NCI-H345 (cell line): ENCODE measurements at places on chromosomes 16 and 17.

GRCh38 chr16:46687486-46687885 is 1.5 kb downstream of the VPS35 start:
- no peak for DNase-seq

DNA sequence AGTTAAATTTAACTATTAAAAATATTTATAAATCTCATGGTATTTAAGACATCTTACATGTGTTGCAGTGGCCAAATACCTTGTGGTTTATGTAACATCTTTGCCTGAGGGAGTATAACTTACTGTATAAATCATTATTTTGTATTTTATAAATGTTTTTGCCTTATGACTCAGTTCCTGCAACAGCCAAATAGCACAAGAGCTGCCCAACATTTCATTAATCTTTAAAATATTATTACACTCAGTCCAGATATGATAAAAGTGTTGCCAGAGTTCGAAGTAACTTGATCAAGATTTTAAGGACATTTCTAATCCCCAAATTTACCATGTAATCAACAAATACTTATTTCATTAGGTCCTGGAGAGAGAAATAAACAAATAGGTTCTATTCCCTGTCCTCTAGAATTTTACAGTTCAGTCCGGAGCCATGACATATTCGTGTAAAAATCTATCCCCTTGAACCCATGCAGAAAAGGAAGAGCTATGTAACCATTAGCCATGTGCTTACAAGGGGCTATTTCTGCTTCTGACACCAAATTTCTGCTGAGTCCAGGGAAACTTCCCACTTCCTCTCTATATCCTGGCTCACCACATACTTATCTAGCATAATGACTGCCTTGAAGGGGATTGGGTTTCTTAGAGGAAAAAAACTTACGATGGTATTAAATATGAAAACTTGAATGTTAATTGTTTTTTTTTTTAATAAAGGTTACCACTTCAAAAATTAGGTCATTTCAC is 44.0 kb downstream of the IRX6 start:
- no peak for DNase-seq

DNA sequence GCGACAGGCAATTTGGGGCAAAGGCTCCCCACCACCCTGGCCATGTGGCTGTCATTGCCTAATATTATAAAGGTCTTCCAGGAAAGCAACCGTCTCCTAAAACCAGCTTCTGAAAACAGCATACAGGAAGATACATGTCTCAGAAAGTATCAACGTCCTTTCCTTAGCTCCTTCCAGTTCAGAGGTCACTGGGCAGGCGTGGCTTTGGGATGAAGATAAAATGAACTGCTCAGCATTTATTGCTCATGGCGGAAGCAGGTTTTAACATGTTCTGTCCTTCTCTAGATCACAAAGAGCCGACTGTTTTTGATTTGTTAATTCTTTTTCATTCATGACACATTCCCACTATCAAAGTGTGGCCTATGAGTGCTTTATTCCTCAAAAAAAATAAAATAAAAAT is 8.0 kb downstream of the CFAP20 start:
- DNase-seq, result no peak

DNA sequence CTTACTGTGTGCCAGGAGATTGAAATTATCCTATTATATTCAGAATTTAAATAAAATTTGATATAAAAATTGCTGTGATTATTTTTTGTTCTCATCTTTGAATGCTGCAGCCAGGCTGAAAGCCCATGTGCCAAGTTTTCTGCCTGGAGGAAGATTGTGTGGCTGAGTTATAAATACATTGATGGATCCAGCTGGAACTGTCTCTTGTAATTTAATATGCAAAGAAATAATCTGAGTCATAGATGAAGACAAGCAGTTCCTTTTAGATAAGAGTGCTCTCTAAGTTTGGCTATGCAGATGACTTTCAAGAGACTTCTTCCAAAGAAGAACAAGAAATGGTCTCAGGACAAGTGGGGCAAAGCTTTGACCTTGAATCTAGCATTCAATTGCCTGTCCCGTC is 871.0 kb downstream of the CDH11 start:
- no peak for DNase-seq

- DNase-seq, result no peak
Measured at GRCh38 chr16:85781695-85782370, 17.5 kb downstream of the EMC8 start.

- no peak for DNase-seq
Measured at GRCh38 chr16:75073545-75074303, 42.9 kb downstream of the LDHD start.

GRCh38 chr17:33258296-33258695 is 34.8 kb downstream of the ASIC2 start:
- DNase-seq, result no peak

- no peak for DNase-seq
Measured at GRCh38 chr17:38967290-38967738, at the start of gene FBXO47. Gene FBXO47 (minus strand): TSS chr17:38967403. CDS start chr17:38963025, 4,378 bp downstream.

- no peak for DNase-seq
Measured at GRCh38 chr17:36092230-36092629, 2.3 kb upstream of the CCL3 start.

- DNase-seq, result no peak
Measured at GRCh38 chr17:60514500-60514899, 11.5 kb downstream of the APPBP2 start.

- DNase-seq, result no peak
Measured at GRCh38 chr17:796609-797008, 14.5 kb downstream of the MRM3 start.

- peak; percentile 93 for DNase-seq
Measured at GRCh38 chr17:40903129-40903847, 18.2 kb upstream of the KRT20 start.

- no peak for DNase-seq
Measured at GRCh38 chr17:47785538-47786123, 36.0 kb downstream of the OSBPL7 start.

GRCh38 chr17:63029541-63029940 is 63.5 kb downstream of the TANC2 start:
- no peak for DNase-seq

DNA sequence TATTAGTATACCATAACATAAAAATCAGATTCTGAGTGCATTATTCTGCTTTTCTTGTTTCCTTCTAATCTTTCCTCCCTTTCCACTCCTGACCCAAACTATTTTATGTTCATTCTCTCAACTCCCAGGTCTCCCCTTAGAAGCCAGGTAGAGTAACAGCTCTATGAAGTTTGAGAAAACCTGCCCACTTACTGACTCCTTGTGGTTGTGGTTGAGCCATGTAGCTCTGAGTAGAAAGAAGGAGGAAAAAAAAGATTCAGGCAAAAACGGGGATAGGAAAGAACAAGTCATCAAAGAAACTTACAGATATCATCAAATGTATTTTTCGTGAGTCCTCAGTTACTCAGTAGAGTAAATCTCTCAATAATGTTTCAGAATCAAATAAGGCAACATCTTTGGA is 216.7 kb downstream of the PMP22 start:
- no peak for DNase-seq

- DNase-seq, result no peak
Measured at GRCh38 chr16:70470927-70471341, 16.5 kb downstream of the FCSK start.

- DNase-seq, result no peak
Measured at GRCh38 chr16:70687102-70687511, 1.3 kb upstream of the MTSS2 start.

DNA sequence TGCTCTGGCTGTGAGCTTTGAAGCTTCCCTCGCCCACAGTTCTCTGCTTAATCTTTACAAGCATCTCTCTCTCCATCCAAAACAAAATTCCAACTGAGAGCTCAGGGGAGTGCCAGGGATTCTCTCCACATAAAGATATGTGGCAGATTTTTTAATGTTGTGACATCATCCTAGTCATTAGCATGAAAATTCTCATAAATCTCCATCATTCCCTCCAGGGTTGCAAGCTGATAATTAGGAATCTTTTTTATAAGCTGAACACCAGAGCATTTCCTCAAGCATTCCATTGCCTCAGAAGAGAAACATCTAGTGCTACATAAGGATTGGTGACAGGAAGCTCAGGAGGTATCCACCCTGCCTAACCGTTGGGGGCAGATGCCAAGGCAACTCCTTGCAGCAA is 82.4 kb upstream of the DNAH9 start:
- no peak for DNase-seq

DNA sequence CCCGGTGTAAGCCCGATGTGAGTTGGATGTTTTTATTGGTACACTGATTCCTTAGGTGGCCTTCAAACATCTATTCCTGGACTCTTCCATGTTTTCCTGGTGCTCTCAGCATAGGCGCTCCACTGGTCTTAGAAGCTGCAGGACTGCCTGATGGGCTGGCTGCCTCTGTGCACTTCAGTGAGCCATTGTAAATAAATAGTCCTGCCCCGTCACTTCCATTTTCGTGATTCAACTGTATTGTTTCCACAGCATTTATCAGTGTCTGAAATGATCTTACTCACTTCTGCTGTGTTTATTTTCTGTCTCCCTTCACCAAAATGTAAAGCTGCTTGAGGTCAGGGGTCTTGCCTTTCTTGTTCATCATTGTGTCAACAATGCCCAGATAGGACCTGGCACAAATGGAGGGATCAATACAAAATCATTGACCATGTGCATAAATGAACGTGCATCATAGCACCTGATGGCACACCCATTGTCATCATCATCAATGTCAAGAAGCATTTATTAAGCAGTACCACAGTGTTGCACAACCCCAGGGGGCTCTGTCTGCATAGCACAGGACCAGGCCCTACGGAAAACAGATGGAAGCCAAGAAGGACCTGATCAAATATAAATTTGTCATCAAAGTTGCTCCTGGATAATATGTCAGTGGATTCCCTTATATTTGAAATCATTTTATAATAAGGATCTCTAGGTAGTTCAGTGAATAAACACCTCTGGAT is 66.6 kb upstream of the CPHXL start:
- DNase-seq, result no peak

GRCh38 chr17:9907131-9907530 is 2.1 kb upstream of the RCVRN start:
- DNase-seq, result no peak

DNA sequence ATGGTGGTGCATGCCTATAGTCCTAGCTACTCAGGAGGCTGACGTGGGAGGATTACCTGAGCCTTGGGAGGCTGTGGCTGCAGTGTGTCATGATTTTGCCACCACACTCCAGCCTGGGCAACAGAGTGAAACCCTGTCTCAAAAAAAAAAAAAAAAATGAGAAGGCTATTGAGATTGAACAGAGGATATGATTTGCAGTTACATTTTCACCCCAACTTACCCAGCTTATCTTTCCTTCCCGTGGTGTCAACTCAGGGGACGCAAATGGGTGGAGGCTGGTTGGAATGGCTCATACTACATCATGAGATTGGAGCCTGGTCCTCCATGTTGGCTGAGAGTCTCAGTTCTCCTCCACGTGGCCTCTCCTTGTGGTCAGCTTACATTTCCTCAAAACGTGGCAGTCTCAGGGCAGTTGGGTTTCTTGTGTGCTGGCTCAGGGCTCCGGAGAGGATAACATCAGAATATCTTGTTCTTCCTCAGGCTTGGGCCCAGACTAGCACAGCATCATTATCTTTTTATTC is 17.2 kb upstream of the NSMCE1 start:
- no peak for DNase-seq

DNA sequence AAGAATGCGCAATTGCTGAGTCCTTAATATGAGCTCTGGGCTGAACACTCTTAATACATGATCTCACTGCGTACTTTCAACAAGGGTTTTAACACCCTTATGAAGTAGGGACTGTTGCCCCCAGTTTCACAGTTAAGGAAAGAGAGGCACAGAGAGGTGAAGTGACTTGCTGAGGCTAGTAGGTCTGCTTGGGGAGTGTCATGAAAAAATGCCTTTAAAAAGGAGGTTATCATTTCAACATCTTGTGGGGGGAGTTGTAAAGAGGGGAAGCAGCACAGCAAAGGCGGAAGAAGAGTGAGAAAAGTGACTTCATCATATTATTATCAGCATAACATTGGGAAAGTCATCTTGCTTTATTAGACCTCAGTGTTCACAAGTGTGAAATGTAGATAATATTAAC is 2.1 kb downstream of the CCL4L2 start:
- DNase-seq, result no peak

- DNase-seq, result no peak
Measured at GRCh38 chr16:81639348-81639747, 139.7 kb upstream of the PLCG2 start.

GRCh38 chr17:74603037-74603635 is 11.1 kb upstream of the CD300LD start:
- no peak for DNase-seq

DNA sequence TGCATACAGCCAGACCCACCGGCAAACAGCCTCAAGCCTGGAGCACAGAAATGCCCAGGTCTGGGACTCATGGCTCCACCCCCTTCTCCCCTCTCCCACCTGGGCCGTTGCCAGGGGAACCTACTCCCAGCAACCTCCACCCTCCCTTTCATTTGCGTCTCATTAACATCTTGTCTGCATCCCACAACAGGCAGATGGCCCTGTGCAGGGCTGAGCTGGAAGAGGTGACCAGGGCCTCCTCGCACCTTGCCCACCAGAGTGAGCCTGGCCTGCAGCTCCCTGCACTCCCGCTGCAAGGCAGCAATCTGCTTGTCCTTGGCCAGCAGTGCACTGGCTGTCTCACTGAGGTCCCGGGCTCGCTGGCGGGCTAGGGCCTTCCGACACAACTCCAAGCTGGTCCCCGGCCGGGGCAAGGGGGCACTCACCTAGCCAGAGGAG is 3.3 kb downstream of the TSPOAP1 start:
- DNase-seq, result no peak

- no peak for DNase-seq
Measured at GRCh38 chr17:75063626-75064025, 16.6 kb downstream of the KCTD2 start.

- no peak for DNase-seq
Measured at GRCh38 chr17:83123896-83124801, 44.7 kb downstream of the METRNL start.

DNA sequence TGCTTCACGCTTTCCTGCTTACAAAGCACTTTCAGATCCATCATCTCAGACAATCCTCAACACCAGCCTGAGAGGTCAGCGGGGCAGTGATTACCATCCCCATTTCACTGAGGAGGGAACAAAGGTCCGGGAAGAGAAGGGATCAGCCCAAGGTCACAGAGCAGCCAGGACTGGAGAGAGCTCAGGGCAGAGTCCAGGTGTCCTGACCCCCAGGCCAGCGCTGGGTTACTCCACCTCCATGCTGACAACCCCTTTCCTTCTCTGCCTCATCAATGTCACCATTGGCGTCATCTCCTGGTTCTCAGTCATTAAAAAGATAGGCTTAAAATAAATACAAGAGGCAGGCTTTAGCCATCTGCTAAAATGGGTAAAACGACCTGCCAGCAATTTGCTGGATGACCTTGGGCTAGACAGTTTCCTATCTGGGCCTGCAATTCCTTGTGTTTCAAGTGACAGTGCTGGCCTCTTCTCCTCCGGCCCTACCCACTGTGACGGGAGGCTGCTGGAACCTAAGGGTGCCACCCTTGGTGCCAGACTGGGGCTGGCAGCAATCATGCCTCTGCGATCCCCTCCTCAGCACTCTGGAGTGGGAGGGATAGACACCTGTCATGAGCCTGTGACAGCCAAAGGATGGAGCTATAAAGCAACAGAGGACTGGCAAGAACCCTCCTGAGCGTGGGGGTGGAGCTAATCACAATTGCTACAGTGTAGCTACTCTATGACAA is 79.5 kb upstream of the CCL1 start:
- no peak for DNase-seq

- no peak for DNase-seq
Measured at GRCh38 chr17:76642032-76642561, 1.5 kb downstream of the ST6GALNAC1 start.
